ENCODE measurements at places on chromosomes 1 and 21.

GRCh38 chr1:44368471-44369151 is 13.6 kb upstream of the ERI3 start:
- DNase-seq = no peak

DNA sequence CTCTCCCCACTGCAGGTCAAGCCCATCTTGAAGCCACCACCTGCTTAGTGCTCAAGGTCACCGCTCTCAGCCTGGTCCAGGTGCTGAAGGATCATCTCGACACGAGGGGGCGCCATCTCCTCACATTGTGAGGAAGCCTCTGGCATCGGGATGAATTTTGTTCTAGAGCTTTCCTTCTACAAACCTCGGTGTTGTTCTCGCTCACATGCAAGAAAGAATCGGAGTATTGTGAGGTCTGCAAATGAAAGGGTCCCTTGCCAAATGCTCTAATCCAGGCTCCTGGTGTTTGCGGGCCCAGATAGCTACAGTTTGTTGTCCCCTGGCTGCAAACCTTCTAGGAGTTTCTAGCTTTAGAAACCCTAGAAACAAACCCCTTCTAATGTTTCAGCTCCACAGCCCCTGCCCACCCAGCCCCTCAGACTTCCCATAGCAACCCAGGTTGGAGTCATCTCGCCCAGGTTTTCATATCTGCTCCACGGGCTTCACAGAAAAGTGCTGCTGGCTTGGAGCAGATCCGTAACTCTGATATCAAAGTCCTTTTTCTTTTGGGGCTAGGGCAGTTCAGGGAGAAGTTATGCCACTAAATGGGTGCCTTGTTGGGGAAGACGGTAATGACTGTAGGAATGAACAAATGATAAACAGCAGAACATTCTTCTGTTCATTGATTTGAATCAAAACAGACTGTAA is 8.6 kb upstream of the ATP5PO start:
- peak; percentile 94 for DNase-seq

DNA sequence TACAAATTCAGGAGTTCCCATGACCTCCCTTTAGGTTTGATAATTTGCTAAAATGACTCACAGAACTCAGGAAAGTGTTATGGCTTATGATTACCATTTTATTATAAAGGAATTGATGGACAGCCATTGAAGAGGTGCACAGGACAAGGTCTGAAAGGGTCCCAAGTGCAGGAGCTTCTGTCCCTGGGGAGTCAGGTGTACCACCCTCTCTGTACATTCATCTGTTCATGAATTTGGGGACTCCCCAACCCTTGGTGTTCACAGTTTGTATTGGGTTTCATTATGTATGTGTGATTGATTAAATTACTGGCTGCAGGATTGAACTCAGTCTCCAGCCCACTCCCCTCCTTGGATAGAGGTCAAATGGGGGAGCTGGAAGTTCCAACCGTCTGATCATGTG is 10.8 kb upstream of the IL10RB start:
- no peak for DNase-seq

DNA sequence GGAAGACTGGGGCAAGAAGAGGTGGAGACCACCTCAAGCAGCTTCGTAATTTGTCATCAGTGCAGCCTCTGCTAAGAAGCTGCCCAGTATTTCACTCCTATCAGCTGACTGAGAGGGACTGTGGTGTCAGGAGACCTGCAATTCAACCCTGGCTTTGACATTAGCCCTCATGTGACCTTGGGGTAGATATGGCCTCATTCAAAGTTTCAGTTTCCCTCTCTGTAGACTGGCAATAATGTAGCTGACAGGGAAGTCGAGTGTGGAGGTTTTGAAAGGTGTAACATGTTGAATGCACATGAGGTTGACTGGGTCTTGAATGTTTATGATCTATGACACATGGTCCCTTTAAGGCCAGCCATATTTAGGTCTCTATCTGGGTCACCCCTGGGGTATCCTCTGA is 2.2 kb upstream of the SPRR4 start:
- no peak for DNase-seq

DNA sequence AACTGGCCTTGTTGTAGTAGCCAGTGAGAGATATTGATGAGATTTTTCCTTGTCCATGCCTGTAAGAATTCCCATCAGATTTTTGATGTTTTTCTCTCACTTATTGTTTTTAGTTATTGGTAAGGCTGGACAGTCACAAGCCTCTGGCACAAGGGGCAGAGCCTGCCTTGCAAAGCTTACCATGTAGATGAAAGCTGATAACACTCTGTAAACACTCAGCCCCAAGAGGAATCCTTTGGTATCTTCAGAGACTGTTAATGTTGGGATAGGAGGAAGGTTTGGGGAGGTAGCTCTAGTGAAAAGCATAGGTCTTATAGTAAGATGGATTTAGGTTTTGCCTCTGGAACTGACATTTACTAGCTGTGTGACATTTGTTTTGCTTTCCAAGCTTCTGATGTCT is 37.7 kb downstream of the MARK1 start:
- DNase-seq = no peak

GRCh38 chr1:31605908-31606427 is 11.5 kb upstream of the HCRTR1 start:
- peak; percentile 24 for DNase-seq

Data from activated CD8-positive, alpha-beta memory T cell treated with anti-CD3 and anti-CD28 coated beads for 48 hours (primary cell).